Activated T-cell treated with anti-CD3 and anti-CD28 coated beads for 48 hours (primary cell): ENCODE measurements at places on chromosomes 4 and X.

GRCh38 chr4:67355806-67356205 is 189.5 kb downstream of the CENPC start:
- no peak for DNase-seq

DNA sequence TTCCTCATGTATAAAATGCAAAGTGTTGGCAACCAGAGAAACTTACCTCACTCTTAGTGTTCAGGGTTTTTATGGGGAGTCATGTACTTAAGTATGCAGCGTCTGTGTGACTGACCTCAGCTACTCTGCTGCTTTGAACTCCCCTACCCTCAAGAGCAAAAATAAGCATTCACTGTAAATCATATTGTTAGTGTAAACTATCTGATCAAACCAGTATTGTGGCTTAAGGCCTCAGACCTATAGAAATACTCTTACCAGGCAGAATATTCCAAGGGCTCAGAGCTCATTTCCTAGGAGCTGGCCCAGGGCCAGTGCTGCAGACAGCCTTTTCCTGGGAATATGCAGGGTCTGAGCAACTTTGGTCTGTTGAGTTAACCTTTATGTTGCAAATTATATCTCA is 453.1 kb downstream of the CCSER1 start:
- DNase-seq, result no peak

GRCh38 chr4:38241541-38241940 is 281.3 kb downstream of the PTTG2 start:
- no peak for DNase-seq

DNA sequence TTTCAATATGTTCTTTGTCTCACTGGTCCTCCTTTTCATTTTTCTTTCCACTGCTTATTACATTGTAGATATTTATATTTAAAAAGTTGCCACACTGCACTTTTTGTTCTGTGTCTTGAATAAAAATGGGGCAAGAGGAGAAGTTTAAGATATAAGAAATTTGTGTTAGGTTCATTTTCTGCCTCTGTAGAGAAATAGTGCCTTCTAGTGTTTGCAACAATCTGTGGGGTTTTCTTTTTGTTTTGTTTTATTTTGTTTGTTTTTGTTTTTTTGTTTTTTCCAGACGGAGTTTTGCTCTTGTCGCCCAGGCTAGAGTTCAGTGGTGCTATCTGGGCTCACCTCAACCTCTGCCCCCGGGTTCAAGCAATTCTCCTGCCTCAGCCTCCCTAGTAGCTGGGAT is 20.1 kb upstream of the SMIM14 start:
- DNase-seq, result no peak

- DNase-seq, result no peak
These were observed 316.7 kb upstream of the HTR2C start for GRCh38 chrX:114267142-114267541.

- no peak for DNase-seq
These were observed 131.3 kb downstream of the IL1RAPL2 start for GRCh38 chrX:104697294-104697693.

- no peak for DNase-seq
These were observed 277.1 kb upstream of the DIAPH2 start for GRCh38 chrX:96407501-96407900.

DNA sequence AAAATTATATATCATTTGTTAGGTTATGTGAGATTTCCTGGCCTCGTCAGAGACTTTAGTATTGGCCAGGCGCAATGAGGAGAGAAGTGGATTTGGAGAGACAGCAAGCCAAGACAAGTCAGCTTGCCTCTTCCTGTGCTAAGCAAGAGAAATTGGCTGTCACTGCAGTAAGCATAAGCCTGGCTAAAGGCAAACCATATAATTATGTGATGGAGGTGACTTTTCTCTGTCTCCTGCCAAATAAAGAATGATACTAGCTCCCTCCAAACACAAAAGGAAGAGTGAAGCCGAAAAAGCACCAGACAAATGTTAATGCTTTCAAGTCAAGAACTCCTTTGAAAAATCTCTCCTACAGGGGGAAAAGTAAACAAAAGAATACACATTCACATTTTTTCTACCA is 2246.0 kb downstream of the ARAP2 start:
- DNase-seq, result no peak

DNA sequence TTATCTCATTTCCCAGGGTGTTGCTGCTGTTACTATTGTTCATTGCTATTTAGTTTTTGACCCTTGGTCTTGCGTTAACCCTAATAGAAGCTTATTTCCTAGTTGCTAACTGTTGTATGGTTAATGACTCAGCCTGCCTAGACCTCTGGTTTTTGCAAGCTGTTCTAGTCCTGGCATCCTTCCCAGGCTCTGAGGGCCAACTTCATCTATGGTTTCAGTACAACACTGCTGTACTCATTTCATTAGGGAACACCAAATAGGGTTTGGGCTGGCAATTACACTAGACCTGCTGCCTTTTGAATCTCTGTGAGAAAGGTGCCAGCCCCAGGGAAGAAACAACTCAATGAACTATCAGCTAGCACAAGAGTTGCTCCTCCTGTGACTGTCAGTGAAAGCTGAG is 59.6 kb downstream of the DCX start:
- no peak for DNase-seq

DNA sequence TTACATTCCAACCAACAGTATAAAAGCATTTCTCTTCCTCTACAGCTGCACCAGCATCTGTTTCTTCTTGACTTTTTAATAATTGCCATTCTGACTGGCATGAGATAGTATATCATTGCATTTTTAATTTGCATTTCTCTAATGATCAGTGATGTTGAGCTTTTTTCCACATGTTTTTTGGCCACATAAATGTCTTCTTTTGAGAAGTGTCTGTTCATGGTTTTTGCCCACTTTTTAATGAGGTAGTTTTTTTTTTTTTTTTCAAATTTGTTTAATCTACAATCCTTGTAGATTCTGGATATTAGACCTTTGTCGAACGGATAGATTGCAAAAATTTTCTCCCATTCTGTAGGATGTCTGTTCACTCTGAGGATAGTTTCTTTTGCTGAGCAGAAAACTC is 39.5 kb upstream of the TBC1D19 start:
- DNase-seq, result no peak

GRCh38 chr4:48786549-48786948 is 6.5 kb upstream of the FRYL start:
- no peak for DNase-seq
